ENCODE measurements at places on chromosomes 7 and 10.

DNA sequence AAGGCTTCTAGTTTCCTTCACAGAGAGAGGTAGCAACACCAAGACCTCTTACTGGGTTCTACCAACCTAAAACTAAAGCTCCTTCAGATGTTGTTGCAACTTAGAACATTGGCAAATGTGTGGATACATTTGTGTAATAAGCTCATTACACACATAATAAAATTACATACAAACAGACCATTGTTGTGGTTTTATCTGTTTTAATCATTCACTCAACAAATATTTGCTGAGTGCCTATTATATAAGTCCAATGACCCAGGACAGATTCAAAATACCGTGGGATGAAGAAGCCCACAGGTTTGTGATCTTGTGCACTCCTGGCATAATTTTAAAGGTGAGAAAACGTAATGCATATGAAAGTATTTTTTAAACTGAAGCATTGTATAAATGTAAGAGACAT is 160.4 kb upstream of the NPVF start:
- no peak for DNase-seq

- peak; percentile 82 for DNase-seq
Measured at GRCh38 chr7:66493235-66494205, 135.2 kb upstream of the KCTD7 start.

DNA sequence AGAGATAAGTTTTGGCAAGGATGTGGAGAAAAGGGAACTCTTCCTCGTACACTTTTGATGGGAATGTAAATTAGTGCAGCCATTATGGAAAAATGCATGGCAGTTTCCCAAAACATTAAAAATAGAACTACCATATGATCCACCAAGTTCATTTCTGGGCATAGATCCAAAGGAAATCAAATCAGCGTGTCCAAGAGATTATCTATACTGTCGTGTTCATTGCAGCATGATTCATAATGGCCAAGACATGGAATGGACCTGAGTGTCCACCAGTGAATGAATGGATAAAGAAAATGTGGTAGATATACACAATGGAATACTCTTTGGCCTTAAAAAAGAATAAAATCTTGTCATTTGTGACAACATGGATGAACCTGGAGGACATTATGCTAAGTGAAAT is 70.3 kb upstream of the RSU1 start:
- no peak for DNase-seq

DNA sequence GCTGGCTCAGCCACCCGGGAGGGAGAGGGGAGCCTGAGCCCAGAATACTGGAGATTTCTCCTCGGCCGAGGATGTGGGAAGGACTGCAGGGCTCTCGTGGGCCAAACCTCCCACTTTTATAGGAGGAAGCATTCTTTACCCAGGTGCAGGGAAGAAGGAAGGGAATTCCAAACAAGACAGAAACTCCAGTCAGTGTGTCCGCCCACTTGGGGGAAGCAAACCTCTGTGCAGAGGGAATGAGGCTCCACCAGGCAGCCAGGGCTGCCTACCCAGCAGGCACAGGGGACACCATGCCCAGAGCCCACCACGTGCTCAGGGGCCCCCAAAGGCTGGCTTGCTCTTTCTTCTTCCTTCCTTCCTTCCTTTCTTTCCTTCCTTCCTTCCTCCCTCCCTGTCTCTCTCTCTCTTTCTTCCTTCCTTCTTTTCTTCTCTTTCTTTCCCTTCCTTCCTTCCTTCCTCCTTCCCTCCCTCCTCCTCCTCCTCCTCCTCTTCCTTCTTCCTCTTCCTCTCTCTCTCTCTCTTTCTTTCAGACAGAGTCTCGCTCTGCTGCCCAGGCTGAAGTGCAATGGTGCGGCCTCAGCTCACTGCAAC is 15.4 kb upstream of the FZD9 start:
- DNase-seq: no peak

GRCh38 chr10:75865413-75866299 is 434.2 kb downstream of the LRMDA start:
- DNase-seq: no peak

GRCh38 chr7:35370687-35371086 is 116.8 kb upstream of the TBX20 start:
- no peak for DNase-seq

GRCh38 chr10:121245754-121246153 is 352.5 kb downstream of the FGFR2 start:
- no peak for DNase-seq

DNA sequence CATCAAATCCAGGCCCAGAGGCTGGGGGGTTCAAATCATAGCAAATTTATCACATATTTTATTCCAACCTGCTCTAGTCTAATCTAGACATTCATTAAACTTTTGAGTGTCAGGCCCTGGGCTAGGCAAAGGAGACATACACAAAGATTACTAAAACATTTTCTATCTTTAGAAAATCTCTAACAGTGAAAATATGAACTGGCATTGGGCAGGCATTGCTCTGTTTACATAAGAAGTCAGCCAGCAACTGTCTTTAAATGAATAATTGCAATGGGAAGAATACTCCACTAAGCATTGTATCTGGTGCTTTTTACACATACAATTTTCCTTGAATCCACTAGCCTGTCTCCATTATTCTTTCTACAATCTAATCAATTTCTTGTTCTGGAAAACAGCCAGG is 222.5 kb upstream of the LRRN3 start:
- no peak for DNase-seq

GRCh38 chr10:48934672-48935501 is 4.8 kb downstream of the LRRC18 start:
- no peak for DNase-seq

DNA sequence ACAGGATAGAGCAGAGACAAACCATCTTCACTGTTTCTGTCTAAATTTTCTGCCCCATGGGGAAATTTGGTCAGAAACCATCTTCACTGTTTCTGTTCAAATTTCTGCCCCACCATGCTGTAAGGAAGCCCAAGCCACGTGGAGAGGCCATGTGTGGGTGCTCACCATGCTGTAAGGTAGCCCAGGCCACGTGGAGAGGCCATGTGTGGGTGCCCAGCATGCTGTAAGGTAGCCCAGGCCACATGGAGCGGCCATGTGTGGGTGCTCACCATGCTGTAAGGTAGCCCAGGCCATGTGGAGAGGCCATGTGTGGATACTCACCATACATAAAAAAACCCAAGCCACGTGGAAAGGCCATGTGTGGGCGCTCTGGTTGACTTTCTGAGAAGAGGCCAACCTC is 1088.7 kb upstream of the AUTS2 start:
- DNase-seq: no peak

GRCh38 chr10:113808168-113808567 is 45.7 kb downstream of the DCLRE1A start:
- no peak for DNase-seq

- DNase-seq: no peak
Measured at GRCh38 chr10:90205340-90205739, 503.9 kb downstream of the KIF20B start.

DNA sequence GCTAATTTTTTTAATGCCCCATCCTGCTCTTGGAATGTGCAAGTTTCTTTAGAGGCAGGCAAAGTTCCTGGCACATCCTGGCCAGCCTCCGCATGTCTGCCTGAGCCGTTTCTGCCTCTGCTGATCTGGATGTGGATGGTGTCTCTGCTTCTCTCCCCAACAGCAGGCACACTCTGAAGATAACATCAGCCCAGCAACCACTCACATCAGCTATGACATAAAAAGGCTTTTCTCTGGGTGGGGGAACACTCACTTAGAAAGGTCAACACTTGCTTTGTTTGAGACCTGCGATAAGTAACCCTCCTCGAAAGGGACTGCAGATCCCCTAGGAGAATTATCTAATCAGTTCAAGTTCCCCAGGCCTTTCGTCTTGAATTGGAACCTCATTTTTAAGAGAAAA is 142.9 kb downstream of the FGFR2 start:
- no peak for DNase-seq

DNA sequence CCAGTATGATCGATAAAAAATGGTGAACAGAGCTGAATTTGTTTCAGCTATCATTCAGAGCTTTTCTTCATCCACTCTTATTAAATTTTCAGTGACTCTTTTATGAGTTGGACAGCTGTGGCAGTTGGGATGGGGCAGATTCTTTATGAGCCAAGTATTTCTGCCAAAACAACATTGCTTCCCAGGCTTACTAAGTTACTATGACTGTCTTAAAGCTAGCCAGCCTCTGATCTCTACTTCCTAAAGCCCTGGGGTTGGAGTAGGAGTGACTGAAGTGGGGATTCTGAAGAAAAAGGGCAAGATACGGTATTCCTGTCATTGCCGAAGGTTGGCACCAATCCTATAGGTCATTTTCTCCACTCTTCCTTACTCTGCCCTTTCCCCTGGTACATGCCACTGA is 12.7 kb downstream of the RPP30 start:
- DNase-seq: no peak

- DNase-seq: no peak
Measured at GRCh38 chr10:86168256-86168655, 198.3 kb downstream of the GRID1 start.

DNA sequence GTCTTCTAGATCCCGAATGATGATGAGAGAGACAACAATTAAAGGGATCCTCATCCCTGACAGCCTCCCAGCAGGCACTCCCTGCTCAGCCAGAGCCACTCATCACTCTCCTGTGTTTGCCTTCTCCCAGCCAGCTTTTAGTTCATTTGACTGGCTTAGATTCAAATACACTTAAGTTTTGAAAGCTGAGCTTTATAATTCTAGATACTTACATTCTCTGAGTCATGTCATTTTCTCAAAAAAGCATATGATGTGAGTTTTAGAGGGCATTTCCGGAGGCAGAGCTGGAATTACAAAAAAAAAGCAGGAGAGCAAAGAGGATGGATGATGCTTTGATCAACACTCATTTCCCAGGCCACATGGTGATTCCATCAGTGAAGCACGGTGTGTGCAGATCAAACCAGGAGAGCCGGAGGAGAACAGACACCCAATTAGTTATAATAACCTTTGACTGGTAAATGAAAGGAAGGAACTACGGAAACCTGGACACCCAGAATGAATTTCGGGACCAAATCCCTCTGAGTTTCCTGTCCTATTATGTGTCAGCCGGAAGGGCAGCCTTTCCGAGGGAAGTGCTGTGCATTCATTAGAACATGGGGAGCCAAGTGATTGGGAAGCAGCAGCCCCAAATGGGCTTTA is 81.5 kb upstream of the HPS1 start:
- DNase-seq: no peak

- no peak for DNase-seq
Measured at GRCh38 chr7:142439739-142440138, 181.9 kb upstream of the PRSS58 start.

- no peak for DNase-seq
Measured at GRCh38 chr10:77711683-77712049, 74.1 kb upstream of the KCNMA1 start.

- DNase-seq: no peak
Measured at GRCh38 chr10:110868981-110869380, 2.7 kb upstream of the PDCD4 start.

DNA sequence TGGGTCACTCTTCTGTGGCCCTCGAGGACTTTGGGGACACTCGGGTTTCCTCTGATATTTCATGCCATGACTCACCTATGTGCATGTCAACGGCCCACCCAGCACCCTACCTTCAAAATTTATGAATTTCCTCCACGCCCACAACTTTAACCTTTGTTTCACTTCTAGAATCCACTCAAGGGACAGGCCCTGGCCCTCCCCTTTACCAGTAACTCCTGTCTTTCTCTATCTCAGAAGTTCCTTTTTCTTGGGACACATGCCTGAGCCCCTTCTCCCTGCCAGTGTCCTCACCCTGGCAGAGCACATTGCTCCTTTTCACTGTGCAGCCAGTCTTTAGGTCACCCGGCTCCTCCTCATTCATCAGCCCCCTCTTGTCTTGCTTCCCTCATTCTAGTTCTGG is 282.5 kb upstream of the KLF6 start:
- DNase-seq: no peak

- DNase-seq: no peak
Measured at GRCh38 chr7:150790416-150791075, 9.6 kb downstream of the TMEM176B start.

- DNase-seq: no peak
Measured at GRCh38 chr7:12890586-12890985, 203.2 kb downstream of the ARL4A start.

DNA sequence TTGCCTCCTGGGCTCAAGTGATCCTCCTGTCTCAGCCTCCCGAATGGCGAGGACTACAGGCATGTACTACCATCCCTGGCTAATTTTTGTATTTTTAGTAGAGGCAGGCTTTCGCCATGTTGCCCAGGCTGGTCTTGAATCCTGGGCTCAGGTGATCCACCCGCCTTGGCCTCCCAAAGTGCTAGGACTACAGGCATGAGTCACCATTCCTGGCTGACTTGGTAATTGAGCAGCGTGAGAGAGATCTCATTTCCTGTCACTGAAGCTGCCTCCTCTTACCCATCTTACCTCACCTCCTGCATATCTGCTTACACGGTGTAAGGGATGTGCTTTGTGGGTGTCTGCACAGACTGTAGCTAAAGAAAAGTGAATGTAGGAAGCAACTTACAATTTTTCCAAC is 9.7 kb downstream of the IFIT3 start:
- DNase-seq: no peak

- DNase-seq: no peak
Measured at GRCh38 chr7:7529328-7529727, 6.3 kb downstream of the COL28A1 start.

GRCh38 chr10:77715536-77715935 is 77.9 kb upstream of the KCNMA1 start:
- no peak for DNase-seq

GRCh38 chr7:94395141-94396036 is 694 bp downstream of the COL1A2 start:
- no peak for DNase-seq

GRCh38 chr10:81179324-81179723 is 641.6 kb downstream of the SH2D4B start:
- no peak for DNase-seq

GRCh38 chr7:14351167-14351566 is 361.7 kb upstream of the ETV1 start:
- DNase-seq: no peak

DNA sequence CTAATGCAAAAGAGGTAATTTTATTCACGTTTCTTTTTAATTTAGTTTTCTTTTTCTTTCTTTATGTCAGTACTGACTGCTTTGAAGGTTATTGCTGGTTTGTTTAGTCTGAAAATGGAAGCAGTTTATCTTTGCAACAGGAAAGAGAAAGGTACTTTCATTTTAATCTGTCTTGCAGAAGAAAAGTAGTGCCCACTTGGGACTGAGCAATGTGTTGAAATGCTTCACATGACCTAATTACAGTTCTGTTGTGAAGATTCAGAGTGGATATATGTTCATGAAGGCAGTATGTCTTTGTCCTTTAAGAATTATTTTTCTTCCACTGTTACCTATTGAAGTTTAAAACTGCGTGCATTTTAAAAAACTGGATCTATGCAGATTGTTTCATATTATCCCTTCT is 80.1 kb downstream of the ANKIB1 start:
- DNase-seq: no peak

- DNase-seq: no peak
Measured at GRCh38 chr7:128197989-128198580, 43.0 kb upstream of the LEP start.

GRCh38 chr7:17532861-17533404 is 234.5 kb downstream of the AHR start:
- no peak for DNase-seq

DNA sequence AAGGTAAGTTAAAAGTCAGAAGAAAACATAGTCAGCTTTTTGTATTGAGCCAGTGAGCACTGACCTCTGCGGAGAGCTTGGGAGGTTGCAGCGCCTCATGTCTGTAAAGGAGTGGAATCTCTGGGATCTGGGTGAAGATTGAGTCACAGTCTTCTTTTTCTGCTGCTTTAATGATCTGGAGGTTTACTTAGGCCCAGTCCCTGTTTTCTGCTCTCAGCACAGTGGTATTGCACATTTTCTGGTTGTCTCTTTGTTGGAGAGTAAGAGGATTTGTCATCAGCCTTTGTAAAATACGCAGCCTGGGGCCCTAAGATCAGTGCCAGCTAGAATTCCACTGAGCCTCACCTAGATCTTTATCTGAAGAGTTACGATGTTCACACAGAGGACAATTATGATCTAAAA is 58.3 kb upstream of the GJD4 start:
- DNase-seq: no peak

Data from esophagus squamous epithelium (tissue), 5 donors.